Calu3 (cell line): ENCODE measurements at places on chromosomes 1 and 21. TPM values are rescaled to one million over a fixed set of nuclear protein-coding genes. Genes with fewer than 3 reads are reported as not detected.
A peak's percentile ranks its signal among the peaks of the same experiment; 100 is the strongest.

The SLAMF9 gene
- total RNA-seq: not detected in 2 replicates

DNA sequence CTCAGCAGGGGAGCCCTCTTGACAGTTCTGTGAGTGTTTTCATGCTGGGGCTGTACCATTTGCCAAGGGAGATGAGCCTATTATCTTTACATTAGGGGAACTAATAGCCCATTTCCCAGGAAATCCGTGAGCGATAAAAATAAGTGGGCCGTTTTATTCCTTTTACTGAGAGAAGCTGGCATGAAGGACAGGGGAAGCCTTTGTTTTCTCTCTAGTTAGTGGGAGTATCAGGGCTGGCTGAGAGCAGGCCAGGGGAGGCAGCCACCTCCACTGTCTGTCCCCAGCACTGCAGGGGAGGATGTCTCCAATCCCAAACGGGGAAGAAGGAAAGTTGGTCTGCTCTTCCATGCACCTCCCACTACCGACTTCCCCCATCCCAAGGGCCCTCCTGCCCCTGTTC is 2.5 kb downstream of the UBL4B start:
- DNase-seq: no peak

DNA sequence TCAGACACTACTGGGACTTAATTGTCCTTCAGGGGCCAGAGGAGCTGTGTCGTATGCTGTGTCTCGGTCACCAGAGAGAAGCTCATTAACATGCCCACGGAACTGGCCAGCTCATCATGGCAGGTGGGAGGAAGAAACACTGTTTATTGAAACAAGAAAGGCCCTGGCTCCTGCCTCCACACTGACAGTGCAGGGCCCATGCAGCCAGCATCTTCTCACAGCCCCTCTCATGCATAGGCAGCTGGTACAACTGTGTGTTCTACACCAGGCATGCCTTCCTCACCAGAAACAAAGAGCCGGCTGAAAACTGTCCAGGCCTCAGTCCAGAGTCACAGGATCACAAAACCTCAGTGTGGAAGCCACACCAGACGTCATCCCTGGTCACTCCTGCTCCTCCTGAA is 106.0 kb downstream of the UBE2U start:
- DNase-seq: no peak

GRCh38 chr1:26811708-26812107 is 14.8 kb upstream of the ZDHHC18 start:
- DNase-seq: no peak

- DNase-seq: no peak
These were observed 67.2 kb downstream of the SLC35A3 start for GRCh38 chr1:100036718-100037655.

- peak; percentile 38 for DNase-seq
These were observed 58.9 kb upstream of the LAPTM5 start for GRCh38 chr1:30816211-30817076.

DNA sequence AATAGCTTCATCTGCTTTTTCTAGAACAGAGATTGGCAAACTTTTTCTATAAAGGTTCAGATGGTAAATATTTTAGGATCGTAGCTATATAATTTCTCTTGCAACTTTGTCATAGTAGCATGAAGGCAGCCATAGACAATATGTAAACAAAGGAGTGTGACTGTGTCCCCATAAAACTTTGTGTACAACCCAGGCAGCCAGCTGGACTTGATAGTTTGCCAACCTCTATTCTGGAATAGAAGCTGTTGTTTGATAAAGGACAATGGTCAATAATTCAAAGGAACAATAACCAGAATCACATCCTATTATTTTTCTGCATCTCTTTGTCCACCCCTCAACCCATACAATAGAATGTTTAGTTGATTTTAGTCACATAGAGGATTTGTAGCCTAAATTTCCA is 286.7 kb downstream of the LMX1A start:
- DNase-seq: no peak

DNA sequence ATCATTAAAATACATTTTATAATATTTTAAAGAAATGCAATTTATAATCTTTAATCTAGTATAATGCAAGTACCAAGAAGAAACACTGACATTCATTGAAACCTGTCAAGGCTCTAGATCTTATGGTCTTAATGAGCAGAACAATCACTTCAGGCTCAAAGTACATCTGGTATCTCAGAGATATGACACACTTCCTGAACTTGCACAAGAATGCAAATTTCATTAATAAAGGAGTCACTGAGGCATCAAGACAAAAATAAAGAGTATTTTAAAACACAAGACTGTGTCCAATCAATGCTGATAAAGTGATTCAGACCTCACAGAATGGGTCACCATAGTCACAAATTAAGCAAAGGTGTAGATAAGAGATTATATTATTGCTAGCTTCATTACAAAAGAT is 178.1 kb downstream of the AK5 start:
- no peak for DNase-seq

GRCh38 chr1:113678159-113678469 is 81.2 kb downstream of the PHTF1 start:
- DNase-seq: no peak
